ENCODE measurements at places on chromosomes 4 and X.

DNA sequence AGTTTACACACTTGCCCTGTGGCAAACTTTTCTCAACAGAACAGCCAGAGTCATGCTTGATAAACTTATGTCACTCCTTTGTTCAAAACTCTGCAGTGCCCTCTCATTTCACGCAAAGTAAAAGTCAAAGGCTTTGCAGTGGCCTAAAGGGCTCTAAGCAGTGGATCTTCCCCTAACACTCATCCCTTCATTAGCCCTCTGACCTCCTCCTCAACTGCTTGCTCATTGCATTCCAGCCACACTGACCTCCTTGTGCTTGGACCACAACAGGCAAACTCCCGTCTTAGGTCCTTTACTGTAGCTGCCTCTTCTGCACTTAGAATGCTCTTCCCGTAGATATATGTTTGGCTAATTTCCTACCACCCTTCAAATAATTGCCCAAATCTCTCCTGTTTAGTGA, 5.6 kb downstream of the PRDM5 start:
- no peak for DNase-seq

- no peak for DNase-seq
Measured at GRCh38 chr4:20176881-20177280, 74.8 kb upstream of the SLIT2 start.

GRCh38 chr4:84401701-84402306, 97.3 kb downstream of the NKX6-1 start:
- no peak for DNase-seq

GRCh38 chr4:57039345-57039744, 60.6 kb downstream of the POLR2B start:
- no peak for DNase-seq

GRCh38 chr4:6024313-6024960, 6.2 kb upstream of the C4orf50 start:
- no peak for DNase-seq
